AG08395 (cell line): ENCODE measurements at places on chromosomes 1 and 21.

DNA sequence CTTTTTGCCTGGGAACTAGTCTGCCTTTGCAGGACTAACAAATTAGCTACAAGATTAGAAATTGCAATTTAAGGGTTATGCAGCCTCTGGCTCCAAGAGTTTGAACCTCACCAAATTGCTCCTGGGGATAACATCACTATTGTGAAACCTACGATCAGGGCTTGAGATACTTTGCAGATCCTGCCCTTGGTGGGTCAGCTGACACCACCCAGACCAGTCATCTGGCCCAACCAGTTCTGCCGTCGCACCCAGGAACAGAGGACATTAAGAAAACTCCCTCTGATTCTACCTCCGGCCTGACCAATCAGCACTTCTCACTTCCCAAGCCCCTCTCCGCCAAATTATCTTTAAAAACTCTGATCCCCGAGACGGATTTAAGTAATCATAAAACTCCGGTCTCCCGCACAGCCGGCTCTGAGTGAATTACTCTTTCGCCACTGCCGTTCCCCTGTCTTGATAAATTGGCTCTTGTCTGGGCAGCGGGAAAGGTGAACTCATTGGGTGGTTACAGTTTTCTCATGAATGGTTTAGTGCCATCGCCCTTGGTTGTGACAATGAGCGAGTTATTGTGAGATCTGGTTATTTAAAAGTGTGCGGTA is 32.9 kb upstream of the B3GALT5 start:
- no peak for DNase-seq

- peak; percentile 48 for DNase-seq
Measured at GRCh38 chr1:78339490-78339889, 151.3 kb upstream of the PTGFR start.

DNA sequence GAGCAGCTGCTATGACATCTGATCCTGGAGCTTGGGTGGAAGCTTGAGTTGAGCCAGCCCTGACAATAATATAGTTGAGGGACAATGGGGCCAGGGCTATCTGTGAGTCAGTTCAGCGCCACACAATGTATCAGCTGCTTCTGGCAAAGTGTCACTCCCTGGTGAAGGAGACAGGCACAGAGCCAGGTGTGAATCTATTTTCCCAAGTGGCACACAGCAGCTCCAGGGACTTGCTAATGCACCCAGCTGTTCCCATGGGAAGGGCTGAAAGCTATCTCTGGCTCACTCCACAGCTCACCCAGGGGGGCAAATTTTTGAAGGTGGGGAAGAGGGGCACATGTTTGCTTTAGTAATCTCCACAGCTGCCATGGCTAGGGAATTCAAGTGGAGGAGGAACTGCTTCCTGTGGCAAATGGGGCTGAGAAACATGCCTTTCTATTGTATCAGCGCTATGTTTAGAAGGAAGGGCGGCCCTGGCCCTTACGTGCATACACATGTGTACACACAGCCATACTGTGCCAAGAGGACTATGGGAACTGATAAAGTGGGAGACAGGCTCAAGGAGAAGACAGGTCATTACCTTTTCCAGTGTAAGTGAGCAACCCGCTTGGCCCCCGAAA is 2.2 kb downstream of the CYB5R1 start:
- no peak for DNase-seq

DNA sequence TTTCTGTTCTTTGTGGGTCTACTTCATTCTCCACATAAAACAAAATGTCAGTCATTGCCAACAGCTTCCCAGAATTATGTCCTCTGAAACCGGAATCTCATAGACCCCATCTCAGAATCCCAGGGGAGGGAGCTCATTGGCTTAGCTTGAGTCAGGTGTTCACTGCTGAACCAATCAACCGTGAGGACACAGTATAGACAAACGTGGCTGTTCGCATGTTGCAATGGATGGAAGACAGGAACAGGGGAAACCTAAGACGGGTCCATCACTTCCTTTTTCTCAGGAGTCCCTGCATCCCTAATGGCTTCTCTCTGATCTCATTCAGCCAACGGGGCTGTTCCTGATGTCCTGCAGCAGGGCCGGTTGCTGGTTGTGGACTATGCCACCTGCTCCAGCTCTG is 9.1 kb downstream of the CELA2A start:
- DNase-seq, result no peak

- DNase-seq, result no peak
Measured at GRCh38 chr1:230682274-230682673, 31.6 kb downstream of the AGT start.

DNA sequence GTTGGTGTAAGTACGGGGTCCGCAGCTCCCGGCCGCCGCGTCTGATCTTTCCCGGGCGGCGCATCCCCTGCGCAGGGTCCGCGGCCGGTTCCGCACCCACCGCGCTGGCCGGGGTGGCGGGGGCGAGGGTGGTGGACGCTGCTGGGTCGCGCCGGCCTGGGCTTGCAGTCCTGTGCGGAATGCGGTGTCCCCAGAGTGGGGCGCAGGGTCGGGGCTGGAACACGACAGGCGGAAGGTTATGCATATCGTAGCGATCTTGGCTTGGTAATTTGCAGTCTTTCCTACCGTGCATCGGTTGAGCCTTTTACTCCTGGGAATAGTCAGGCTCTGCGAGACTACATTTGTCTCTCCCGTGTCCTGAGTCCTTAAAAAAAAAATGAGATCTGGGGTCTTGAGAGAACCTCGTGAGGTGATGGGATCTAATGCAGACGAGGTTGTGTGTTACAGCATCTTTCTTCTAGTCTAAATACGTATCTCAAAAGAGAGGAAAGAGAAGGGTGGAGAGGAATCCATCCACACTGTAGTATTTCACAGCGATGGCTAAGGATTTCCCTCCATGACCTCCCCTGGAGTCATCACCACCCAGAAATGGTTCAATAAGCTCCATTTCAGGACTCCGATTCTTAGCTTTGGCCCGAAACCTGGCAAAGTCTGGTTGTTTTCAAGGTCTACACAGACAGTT is 572 bp downstream of the ATP1B1 start:
- peak; percentile 21 for DNase-seq

- DNase-seq, result no peak
Measured at GRCh38 chr1:169387399-169387798, 19.4 kb downstream of the BLZF1 start.

- DNase-seq, result no peak
Measured at GRCh38 chr1:59156526-59157199, 140.2 kb upstream of the FGGY start.

GRCh38 chr1:7493711-7494454 is 277.2 kb upstream of the VAMP3 start:
- no peak for DNase-seq

DNA sequence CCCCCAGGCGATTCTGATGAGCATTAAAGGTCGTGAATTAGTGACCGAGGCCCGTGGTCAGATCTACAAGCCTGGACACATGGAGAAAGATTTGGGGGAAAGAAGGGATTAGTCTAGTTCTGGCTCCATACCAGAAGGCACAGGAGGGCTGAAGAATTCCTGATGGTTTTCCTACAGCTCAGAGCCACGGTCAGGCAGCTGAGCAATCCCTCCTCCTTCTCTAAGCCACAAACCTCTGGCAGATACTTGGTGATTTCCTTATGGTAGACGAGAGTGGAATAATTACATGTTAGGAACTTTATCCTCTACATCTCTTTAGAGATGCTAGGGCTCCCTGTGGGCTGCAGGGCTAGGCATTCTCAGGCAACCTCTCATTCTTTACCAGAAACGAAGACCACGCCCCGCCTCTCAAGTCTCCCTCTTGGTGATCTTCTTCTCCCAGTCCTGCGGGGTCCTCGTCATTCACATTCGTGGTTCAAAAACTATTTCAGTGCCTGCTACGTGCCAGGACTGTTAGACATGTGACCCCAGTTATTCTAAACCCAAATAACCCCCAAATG is 20.5 kb upstream of the ZBTB18 start:
- DNase-seq, result no peak

DNA sequence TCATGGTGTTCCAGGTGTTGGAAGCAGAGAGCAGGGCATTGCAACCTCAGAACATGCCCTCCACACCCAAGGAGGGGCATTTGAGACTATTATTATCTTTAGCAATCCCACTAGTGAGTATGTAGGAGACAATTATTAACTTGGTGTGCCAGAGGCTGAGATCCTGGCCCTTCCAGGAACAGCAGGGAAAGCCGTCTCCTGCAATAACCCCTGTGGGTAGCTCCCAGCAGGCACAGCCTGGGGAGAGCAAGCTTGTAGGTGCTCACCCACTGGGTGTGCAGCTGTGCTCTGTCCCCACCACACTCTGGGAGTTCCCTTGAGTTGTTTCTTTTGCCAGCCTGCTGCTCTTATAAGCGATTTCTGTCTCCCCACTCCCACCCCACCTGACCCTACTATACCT is 10.3 kb downstream of the CFAP107 start:
- DNase-seq, result no peak

DNA sequence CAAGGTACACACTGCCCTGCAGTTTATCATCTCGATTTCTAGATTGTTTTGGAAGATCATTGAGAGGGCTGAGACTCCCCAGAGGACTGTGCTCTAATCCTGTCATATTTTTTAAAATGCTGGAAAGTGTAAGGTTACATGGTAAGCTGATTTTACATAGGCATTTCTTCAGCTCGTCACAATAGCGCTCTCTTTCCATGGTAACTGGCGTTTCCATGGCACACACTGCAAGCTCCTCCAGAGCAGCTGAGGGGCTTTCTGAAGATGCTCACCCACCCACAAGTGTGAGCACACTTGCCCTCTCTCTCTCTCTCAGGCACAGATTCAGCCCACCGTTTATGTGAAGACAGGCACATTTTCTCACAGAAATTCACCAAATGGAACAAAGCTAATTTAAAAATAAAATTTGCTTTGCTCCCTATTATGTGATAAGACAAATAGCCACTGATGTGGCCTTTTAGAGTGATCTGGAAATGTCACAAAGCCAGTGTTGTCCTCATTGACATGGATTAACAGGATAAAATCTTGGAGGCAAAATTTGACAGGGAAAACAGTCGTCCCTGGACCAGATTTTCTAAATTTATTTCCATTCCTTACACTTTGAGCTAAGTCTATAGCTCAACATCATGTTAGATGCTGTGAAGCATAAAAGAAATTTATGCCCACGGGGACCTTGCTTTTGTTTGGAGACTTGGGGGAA is 421.5 kb downstream of the RWDD3 start:
- no peak for DNase-seq

DNA sequence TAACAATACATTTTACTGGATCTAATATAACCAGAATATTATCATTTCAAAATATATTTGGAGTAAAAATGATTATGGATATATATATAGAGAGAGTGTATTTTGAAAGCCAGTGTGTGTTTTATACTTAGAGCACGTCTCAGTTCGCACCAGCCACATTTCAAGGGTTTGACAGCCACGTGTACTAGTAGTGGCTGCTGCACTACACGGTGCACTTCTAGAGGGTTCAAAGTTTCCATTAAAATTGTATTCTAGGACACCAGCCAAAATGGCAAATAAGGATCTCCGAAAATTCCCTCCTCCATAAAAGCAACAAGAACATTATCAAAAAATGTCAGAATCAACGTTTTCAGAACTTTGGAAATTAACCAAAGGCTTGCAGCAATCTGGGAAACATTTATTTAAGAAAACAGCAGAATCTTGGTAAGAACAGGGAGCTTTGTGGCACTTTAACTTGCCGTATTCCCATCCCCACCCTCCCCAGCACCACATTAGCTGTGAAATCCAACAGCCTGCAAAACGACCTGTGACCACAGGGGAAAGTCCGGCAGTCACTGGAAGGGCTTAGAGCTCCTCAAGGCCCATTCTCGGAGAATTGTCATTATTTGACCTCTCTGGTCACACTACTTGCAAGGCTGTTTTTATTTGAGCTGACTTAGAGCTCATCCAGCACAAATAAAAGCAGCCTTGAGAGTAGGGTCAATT is 33.5 kb upstream of the MRPS6 start:
- no peak for DNase-seq

GRCh38 chr1:155126556-155127104 is 1.0 kb upstream of the EFNA1 start:
- DNase-seq, result no peak

DNA sequence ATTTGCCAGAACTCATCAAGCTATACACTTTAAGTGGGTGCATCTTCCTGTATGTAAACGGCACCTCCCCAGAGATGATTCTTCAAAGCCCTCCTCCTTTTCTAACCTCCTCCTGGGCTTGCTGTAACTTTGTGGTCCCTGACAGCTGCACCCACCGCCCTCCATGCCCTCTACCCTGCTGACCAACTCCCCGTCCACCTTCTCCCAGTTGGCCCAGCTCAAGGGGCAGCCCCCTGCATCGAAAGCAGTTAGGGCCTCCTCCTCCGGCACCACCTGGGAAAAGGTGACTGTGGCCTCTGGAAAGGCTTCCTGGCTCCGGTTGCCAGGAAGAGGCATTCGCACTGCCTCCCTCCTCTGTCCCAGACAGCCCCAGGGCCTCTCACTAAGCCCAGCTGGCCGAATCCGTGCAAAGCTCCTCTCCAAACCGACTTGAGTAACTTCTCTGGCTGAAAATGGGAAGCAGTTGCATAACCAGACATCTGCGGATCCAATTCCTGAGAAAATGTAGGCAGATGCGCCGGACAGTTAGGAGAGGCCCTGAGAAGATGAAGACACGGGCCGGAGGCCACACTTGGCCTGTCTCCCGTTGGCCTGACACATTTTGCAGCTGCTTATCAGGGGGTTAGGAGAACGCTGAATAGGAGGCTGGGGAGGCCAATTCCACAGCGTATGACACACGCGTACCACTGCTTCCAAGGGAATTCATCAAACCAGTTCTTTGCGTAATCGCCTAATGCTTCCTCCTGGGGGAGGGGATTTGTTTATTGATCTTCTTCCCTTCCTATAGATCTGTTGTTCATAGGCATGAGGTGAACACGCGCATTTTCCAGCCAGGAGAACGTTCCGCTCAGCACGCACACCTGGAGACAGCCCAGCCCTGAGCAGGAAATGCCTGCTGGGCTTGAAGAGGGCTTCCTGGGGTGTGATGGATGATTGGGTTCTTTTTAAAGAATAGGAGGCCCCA is 48.7 kb upstream of the COL6A2 start:
- peak; percentile 87 for DNase-seq

DNA sequence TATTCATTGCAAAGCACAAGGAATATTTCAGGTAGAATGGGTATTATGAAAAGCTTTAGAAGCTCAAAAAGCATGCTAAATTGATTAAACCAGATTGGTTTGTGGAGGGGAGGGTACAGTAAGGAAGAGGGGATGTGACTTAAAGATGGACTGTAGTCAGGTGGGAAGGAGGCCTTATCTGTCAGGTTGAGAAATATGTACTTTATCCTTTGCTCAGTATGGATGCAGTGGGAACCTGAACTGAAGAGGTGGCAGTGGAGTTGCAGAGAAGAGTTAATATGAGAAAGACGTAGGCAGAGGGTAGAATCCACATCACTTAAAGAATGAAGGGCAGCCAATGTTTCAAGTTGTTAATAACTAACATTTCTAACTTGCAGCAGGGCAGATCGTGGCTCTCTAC is 44.1 kb downstream of the SNX7 start:
- DNase-seq, result no peak

DNA sequence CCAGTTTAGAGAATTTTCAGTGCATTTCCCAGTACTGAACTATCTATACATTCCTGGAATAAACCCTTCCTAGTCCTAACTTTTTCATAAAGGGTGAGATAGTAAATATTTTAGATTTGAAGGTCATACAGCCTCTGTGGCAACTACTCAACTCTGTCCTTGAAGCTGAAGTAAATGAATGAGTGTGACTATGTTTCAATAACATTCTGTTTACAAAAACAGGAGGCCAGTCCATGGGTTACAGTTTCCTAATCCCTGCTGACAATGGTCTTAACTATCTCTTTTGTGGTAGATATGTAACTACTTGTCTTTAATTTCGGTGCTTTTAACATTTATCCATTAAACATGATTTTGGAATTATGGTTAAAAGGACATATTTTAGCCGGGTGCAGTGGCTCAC is 4.3 kb downstream of the ZNF684 start:
- DNase-seq, result no peak
